ENCODE measurements at places on chromosomes 13 and 19.
A peak's percentile ranks its signal among the peaks of the same experiment; 100 is the strongest.

GRCh38 chr19:15936950-15937349, 2.6 kb upstream of the CYP4F11 start:
- DNase-seq, result no peak

DNA sequence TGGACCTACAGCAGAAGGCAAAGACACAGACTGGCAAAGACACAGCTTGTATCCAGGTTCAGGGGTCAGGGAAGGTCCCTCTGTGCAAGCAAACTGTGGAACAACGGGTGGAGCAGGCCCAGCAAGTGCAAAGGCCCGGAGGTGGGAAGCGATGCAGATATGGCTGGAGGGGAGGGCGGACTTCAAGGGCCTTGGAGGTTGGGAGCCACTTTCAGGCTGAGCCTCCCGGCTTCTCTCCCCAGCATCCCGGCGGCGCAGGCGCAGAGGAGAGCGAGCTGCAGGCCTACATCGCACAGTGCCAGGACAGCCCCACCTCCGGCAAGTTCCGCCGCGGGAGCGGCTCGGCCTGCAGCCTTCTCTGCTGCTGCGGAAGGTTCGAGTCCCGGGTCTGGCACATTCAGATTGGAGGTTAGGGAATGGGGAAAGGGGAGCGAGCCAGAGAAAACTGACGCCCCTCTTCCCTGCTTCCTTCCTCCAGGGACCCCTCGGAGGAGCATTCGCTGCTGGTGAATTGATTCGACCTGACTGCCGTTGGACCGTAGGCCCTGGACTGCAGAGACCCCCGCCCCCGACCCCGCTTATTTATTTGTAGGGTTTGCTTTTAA, 2.1 kb upstream of the PNPLA6 start:
- DNase-seq, result no peak

GRCh38 chr19:5921516-5922160, 7.6 kb downstream of the CAPS start:
- DNase-seq, result no peak

DNA sequence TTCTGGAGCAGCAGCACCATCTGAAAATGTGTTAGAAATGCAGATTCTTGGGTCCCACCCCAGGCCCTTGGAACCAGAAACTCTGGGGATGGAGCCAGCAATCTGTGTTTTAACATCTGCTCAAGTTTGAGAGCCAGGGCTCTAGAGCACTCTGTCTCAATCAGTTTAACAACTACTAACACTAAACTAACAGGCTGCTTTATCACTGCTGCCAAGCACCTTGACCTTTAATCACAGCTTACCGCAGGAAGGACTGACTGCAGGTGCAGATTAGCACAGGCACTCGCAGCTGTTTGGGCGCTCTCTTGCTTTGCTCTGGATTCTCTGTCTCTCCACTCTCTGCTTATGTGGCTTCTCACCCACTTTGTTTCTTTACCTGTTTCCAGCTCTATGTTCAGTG, 163.5 kb downstream of the MTUS2 start:
- DNase-seq, result no peak

- DNase-seq, result no peak
Observed at GRCh38 chr13:21849323-21849722, 178.4 kb downstream of the FGF9 start.

GRCh38 chr13:99459099-99459850, 42.0 kb upstream of the TM9SF2 start:
- no peak for DNase-seq

DNA sequence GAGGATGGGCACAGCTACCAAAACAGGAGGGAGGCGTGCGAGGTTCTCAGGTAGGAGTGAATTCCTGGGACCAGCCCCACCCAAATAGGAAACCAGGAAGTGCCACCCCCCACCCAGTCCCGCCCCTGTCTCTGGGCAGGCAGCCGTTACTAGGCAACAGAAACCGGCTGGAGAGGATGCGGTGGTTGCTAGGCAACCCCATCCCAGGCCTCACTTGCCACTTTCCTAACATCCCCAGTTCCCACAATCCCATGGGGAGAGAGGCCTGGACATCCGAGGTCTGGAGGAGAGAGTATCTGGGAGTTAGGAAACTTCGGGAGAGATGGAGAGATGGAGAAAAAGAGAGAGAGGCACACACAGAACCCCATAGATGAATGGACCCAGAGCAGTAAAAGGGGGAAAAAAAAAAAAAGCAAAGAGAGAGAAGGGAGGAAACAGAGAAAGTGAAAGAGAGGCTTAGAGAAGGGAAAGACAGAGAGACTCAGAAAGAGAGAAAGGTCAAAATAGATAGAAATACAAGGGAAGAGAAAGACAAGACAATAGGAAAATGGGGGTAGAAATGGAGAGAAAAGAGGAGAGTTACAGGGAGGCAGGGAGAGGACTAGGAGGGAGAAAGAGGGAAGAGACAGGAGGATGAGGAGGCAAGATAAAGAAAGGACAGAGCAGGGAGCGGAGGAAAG, 3.8 kb downstream of the GRIK5 start:
- DNase-seq, result no peak

- DNase-seq, result no peak
Observed at GRCh38 chr19:11345122-11345803, 805 bp downstream of the TMEM205 start.

GRCh38 chr19:44748426-44749254, at the start of gene BCL3:
Gene BCL3 (plus strand): TSS chr19:44748708. CDS start chr19:44748791, 83 bp downstream.
- peak; percentile 84 for DNase-seq

GRCh38 chr13:43244481-43244880, 221.1 kb downstream of the DNAJC15 start:
- no peak for DNase-seq

DNA sequence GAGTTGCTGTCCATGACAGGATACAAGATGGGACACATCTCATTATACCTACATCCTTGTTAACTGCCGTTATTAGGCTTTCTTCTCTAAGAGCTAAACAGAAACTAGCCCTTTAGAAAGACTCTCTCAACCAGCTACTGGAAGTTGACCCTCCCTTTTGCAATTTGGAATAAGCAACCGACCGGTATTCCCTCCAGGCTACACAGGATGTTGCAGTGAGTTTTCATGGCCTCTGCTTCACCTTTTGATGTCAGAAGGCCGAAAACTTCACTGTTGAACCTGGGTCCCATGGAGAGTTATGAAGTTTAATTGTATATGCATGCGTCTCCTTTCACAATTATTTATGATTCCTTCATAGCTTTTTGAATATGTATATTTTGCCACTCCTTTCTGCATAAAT, 1042.5 kb upstream of the SPRY2 start:
- no peak for DNase-seq

DNA sequence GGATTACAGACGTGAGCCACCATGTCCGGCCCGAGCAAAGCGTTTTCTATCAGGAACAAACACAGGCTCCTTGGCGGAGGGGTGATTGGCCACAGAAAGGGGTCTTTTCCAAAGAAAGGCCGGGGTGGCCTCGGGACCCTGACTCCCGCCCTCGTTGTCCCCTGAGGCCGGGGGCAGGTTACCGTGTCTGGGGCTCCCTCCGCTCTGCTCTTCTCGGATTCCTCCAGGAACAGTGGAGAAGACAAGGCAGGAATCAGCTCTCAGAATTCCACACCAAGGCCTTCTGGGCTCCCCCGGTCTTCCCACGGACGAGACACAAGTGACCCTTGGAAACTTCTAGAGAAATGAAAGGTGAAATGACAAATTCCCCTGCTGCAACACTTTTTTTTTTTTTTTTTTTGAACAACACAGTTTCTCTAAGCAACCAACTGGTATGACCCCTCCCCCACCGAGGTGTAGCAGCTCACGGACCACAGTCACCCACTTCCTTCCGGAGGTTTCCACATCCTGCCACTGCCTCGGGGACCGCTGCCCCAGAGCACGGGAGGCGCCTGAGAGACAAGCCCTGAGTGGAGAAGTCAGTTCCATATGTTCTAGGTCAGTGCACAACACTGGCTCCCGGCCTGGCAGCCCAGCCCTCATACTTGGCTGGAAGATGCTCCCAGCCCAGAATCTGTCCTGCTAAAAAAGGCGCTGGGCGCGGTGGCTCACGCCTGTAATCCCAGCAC, 11.0 kb downstream of the MOB3A start:
- peak; percentile 92 for DNase-seq

DNA sequence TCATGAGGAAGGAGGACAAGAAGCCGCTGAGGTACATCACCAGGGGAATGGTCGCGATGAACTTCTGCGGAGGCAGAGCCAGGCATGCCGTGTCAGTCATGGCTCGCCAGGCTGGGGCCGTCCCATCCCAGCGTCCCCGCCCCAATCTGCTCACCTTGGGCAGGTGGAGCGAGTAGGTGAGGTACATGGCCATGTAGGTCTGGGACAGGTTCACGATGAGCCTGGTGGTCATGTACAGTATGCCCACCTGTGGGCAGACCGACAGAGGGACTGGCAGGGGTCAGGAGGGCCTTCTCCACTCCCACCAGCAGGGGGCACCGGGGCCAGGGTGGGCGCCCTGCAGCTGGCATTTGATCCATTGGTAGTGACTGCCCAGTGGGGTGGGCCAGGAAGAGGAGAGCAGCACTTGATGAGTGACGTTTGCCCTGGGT, 8.3 kb downstream of the TEKTIP1 start:
- DNase-seq, result no peak

DNA sequence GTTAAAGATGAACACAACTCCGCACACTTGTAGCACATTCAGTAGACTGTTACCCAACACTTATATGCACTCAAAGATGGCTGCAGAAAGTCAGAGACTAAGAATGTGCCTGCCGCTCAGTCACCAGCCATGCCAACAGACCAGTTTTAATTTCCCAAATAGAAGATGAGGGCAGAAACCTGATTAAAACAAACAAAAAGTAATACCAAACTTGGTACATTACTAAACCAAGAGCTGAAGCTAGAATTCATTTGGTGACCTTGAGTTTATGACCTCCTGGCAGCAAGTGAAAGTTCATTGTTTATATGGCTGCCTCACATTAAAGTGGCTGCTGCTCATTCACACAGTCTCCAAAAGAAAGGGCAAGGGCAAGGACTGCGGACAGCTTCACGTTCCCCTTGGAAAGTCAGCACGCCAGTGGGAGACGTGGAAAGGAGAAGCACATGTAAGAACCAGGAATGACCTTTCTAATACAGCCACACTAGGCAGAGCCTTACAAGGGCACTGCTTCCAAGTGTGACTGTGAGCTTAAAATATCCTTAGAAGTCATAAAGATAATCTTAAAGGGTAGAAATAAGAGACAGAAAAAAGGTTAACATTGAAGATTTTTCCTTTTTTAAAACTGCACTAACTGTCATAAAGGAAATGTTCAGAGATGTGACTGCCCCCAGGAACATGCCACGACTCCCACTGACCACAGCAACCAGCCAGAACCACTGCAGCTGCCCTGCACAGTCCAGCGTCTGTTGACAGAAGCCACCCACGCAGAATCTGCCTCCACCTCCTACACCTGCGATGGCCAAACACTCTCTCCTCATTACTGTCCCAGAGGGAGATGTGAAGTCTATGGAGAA, 73.5 kb downstream of the STK24 start:
- no peak for DNase-seq

DNA sequence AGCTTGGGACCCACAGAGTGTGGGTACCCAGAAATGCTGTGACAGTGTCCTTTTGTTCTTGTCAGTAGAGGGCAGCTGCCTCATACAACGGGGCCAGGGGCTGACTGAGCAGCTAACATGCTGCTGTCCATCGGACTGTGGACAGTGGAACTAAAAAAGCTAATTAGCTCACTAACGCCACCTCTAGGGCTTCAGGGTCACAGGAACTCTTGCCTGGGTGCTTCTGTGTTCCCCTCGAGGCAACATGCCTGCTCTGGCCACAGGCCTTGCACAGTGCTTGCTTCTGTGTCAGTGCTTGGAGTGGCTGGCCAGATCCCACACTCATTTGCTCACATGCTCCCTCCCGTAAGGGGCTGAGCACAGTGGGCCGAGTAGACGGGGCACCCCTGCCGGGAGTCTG, 377.0 kb downstream of the OLFM4 start:
- no peak for DNase-seq

DNA sequence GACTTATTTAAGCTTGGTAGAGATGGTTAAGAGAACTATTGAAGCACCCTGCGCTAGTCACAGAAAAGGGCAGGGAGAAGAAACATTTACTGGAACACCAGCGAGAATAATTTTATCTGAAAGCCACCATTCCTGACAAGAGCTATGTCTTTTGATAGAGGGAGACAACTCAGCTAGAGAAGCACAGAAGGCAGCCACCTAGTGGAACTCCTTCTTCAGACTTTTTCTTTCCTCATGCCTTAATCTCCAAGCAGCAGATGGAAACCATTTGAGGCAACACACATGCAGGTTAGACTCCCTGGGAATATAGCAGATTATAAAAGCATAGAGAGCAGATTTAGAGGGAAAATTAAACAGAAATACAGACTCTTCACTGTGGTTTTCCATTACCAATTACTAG, 813.4 kb downstream of the SLITRK6 start:
- no peak for DNase-seq

DNA sequence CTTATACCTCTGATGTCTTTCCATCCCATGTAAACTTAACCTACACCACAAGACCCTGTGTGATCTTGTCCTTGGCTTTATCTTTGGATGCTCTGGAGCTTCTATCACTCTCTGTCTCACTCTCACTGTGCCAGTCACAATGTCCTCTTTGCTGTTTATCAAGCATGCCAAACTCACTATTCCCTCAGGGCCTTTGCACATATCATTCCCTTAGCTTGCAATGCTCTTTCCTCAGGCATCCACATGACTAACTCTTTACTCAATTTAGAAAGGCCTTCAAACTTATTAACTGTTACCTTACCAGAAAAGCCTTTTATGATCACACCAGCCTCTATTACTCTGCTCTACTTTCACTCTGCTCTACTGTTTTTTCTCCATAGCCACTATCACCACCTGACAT, 354.1 kb downstream of the RFC3 start:
- no peak for DNase-seq

DNA sequence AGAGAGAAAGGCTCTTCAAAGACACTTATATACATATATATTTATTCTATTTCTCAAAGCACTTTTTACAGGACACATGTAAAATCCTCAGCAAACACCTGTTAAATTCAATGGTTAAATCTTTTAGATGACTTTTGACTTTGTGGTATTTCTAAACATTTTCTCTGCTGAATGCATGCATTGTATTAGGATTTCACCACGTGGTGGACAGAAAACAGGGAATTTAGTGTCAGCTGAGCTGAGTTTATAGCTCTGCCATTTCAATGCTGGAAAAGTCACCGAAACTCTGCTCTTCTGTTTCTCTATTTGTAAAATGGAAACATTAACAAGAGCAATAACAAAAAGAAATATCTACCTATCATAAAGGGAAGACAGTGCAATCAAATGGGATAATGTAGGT, 375.6 kb downstream of the ENOX1 start:
- DNase-seq, result no peak

GRCh38 chr19:1470305-1471009, 8.6 kb downstream of the C19orf25 start:
- peak; percentile 52 for DNase-seq

All from T-helper 22 cell (primary cell).